ENCODE measurements at places on chromosomes 7 and 10.

- DNase-seq = no peak
Observed at GRCh38 chr7:37524797-37525196, 76.1 kb upstream of the ELMO1 start.

- no peak for DNase-seq
Observed at GRCh38 chr7:39633563-39634477, 10.4 kb downstream of the RALA start.

DNA sequence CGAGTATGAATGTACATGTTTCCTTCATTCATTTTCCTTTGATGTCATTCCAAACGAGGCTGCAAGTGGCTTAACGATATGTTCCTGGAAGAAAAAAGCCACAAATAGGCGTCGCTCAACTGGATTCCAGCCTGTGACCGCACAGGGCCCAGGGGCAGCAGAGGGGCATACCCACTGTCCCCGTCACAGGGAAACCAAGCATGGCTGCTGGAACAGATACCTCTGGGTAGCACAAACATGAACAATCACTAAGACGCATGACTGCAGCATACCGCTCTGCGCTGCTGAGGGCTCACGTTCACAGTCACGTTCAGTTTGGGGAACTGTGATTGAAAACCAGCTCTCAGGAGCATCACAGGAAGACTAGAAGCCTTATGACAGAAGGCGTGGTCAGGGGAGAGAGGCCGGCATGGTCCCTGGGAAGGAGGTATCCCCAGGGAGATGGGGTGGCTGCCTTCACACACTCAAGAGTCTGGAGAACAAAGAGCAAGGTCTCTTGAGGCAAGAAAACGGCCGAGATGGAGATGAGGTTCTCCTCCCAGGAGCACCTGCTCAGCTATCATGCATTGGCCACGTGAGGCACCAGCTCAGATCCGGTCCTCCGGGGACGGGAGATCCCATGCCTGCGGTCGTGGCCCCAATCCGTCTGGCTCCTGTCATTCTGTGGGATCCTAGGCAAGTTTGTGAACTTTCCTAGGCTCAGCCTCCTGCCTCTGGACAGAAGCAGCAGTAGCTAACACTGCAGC is 213.6 kb downstream of the DIP2C start:
- no peak for DNase-seq

DNA sequence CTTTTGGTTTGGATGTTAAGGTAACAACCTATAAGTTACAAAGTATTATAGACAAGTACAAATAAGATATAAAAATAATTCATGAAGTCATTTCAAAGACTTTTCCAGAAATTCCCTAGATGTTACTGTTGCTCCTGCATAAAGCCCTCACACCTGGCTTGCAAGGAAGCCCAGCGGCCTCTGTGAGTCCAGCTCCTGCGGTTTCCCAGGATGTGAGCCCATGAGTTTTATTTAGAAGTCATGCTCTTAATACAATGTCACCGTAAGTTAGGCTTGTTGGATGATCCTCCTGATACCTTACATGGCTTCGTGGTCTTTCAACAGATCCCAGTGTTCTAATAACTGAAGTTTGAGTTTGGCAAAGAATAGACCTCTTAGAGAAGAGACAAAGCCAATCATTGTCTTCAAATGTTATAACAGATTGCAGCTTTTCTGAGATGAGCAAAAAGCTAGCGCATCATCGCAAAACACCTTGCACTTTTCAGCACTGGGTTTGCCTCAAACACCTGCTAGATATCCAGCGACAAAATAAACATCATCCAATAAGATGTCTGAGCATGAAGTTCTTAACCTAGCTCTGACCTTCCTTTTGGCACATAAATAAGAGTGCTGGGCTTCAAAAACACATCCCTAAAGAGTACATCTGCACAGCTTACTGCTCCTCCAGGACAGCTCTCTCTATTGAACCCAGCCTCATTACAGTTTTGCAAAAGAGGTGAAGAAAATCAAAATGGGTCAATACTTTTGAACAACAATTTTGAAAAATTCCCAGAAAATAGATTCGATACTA is 3.6 kb downstream of the FAM171A1 start:
- no peak for DNase-seq

DNA sequence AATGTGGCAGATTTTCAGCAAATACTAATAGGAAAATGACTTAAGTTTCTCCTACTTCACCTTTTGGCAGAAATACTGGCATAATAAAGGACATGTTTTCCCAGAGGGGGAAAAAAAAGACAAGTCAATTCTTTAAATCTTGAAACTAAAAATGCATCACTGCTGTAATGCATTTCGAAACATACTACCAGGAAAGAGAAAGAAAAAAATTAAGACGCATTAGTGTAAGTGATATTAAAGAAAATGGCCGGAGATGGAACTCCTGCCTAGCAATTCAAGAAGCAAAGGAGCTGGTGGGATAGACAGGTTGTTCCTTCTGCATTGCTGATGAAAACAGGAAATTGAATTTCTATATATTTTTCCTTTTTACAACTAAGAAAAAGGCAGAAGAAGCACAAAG is 3.2 kb downstream of the ACTR1A start:
- DNase-seq = no peak

DNA sequence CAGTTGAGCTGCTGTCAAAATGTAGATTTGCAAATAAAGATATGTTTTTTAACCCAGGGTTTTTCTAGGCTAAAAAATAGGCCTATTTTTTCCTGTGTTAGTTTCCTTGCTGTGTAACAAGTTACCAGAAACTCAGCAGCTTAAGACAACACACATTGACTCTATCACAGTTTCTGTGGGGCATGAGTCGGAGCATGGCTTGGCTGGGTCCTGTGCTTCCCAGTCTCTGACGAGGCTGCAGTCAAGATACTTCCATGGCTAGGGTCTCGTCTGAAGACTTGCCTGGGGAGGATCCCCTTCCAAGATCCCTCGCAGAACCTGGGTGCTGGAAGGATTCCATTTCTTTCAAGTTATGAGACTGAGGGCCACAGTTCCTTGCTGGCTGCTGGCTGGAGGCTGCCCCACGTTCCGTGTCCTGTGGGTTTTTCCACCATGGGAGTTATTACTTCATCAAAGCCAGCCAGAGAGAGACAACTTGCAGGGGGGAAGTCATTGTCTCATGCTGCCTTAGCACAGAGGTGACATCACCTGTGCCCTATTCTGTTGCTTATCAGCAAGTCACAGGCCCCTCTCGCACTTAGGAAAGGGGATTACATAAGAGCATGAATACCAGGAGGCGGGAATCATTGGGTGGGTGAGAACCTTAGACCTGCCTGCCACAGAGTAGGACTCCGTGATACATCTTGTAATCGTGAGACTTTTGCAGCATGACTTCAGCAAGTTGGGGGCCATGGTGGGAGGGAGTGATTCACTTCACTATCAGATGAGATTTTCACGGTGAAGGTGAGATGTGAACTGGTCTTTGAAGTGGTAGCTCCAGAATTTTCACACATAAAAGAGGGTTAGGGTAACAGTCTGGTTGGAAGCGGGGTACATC is 77.9 kb downstream of the CCNY start:
- no peak for DNase-seq

DNA sequence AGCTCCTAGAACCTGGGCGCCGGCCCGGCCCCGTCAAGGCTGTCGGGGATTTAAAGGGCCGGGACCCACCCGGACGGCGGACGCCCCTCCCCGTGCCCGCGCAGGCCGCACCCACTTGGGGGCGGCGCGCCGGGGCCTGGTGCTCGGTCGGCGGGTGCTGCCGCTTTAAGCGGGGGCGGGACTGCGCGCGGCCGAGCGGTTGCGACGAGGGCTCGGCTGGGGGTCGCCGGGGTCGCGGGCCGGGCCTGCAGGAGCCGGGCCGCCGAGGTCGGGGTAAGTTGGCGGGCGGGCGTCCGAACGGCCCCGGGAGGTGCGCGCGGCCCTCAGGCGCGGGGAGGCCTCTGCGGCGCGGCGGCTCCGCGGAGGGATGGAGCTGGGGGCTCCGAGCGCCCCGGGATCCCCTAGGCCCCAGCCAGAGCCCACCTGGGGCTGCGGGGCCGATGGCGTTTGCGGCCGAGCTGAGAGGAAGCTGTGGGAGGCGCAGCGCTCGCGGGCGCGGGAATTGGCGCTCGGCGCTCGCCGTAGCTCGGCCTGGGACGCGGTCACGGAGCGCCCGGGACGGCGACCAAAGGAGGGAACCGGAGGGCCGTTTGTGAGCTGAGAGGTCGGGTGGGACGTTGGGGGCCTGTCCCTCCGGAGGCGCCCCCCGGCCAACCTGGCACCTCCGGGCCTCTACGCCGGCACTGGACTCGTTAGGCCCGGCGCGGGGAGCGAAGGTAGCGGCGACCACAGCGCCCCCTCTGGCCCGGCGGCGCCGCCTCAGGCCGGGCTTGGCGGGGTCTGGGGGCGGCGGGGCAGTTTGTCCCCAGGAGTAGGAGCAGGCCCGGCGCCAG is at the start of gene TRRAP:
TRRAP (plus strand) TSS at position 168 of the 833 bp plus-strand sequence. CDS start 2,619 bp downstream, outside the sequence.
- DNase-seq = no peak

DNA sequence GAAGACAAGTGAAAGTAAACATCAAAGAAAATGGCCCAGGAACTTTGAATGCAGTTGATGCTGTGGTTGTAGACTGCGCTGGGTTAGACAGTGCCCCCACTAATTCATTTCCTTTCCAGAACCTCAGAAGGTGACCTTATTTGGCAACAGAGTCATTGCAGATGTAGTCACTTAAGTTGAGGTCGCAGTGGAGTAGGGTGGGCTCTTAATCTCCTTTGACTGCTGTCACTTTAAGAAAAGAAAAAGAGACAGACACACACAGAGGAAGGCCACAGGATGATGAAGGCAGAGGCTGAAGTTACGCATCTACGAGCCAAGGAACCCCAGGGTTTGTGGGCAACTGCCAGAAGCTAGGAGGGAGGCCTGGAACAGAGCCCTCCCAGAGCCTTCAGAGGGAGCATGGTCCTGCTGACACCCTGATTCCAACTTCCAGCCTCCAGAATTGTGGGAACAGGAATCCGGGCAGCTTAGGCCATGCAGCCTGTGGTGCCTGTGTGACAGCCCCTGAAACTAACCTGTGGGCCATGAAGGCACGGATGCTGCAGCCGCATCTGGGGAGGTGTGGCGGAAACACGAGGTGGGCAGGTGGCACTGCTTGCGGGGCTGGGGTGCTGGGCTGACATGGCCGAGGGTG is 107.6 kb downstream of the PRKAG2 start:
- DNase-seq = no peak

DNA sequence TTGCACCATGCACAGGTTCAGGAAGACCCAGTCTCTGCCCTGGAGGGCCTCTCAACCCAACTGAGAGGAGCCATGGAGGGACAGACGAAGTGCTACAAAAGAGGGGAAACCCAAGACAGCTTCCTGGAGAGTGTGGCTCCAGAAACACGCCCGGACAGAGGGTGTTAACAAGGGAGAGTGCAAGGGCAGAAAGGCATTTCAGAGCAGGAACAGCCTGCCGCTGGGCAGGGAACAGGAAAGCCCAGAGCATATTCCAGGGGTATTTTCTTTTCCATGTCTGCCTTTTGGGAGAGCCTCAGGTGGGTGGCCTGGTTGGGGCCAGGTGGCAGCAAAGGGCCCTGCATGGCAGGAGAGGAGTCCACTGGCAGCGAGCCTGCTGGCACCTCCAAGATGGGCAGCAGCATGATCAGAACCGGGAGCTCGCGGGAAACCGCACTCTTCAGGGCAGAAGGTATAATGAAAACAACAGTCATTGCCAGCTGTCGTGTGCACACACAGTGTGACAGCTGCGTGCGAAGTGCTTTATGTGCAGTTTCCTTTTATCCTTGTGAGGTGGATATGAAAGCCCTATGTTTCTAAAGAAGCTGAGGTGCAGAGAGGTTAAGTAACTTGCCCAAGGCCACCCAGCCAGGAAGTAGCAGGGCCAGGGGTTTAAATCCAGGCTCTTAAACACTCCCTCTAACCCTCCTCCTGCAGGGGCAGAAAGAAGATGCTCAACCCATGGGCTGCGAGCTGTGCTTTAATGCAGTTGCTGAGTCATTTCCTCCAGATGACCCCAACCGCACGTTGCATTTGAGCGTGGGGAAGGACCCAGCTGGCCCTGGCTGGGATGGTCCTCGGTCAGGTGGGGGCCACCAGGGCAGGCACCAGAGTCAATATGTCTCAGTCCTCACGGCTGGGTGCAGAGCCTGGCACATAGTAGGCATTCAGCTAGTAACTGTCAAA is 128.6 kb downstream of the OAT start:
- no peak for DNase-seq

GRCh38 chr7:5218564-5219360 is 28.7 kb downstream of the WIPI2 start:
- DNase-seq = no peak

Measured in iPS DF 19.7 (cell line).